Bronchial epithelial cell (primary cell): ENCODE measurements at places on chromosomes 6 and 20. TPM values are rescaled to one million over a fixed set of nuclear protein-coding genes. Genes with fewer than 3 reads are reported as not detected.
A peak's percentile ranks its signal among the peaks of the same experiment; 100 is the strongest.

DNA sequence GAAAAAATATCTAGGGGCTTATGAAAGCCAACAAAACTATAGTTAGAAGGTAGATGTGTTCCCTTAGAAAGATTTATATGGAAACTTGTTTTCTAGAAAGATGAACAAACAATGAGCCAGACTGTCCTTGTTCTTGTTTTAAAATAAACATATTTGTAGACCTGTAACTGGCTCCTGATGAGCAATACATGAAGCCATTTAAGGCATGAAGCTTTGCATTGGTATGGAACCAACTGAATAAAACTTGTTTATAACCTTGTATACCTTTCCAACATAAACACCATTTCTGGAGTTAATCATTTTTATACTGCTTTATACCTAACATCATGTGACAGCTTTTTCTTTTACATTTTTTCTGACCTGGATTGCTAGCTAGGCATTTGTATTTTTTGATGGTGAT is 247.8 kb downstream of the PRL start:
- peak; percentile 26 for DNase-seq

DNA sequence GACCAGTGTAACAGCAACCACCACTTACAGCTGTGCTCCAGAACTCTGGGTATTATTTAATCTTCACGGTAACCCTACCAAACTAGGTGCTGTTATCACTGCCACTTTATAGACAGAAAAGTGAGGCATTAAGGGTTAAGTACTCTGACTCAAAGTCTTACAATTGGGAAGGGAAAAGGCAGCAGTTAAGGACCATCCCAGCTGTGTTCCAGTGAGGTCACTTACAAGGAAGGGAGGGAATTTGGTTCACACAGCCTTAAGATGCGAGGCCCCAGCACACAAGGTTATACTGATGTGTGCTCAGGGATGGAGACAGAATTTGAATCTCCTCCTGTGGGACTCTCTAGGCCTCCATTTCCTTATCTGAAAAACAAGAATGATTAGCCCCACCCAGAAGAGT is 46.7 kb downstream of the TRERF1 start:
- peak; percentile 41 for DNase-seq

DNA sequence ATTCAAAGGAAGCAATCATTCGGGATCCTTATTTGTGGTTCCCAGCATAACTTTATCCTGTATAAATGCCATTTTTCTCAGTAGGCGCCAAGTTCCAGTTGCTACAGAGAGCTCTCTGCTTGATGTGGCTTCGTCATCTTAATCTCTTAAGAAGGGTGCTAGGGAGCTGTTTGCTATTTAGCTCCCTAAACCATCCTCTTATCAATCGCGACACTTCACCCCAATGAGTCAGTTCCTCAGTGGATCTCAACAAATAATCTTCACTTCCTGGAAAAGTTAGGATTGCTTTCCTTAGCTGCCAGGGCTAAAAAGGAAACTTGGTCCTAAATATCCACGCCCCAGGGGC is 1.3 kb upstream of the NKAIN2 start:
- peak; percentile 31 for DNase-seq

DNA sequence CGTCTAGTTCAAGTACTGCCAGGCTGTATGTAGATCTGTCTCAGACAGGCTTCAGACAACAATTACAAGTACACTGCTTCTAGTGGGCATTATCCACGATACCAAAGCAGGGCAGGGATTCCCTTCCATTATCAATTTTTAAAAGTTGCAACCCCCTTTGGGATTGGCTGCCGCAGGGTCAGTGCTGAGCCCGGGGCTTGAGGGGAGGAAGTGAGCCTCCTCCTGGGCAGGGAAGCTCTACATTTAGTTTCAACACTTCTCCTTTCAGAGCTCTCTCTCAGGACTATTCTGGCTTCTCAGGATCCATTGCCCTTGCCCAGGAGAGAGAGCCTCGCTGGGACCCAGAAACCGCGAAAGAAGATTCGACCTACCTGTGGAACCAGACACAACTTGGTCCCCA is 1.5 kb downstream of the HTR1B start:
- no peak for DNase-seq

DNA sequence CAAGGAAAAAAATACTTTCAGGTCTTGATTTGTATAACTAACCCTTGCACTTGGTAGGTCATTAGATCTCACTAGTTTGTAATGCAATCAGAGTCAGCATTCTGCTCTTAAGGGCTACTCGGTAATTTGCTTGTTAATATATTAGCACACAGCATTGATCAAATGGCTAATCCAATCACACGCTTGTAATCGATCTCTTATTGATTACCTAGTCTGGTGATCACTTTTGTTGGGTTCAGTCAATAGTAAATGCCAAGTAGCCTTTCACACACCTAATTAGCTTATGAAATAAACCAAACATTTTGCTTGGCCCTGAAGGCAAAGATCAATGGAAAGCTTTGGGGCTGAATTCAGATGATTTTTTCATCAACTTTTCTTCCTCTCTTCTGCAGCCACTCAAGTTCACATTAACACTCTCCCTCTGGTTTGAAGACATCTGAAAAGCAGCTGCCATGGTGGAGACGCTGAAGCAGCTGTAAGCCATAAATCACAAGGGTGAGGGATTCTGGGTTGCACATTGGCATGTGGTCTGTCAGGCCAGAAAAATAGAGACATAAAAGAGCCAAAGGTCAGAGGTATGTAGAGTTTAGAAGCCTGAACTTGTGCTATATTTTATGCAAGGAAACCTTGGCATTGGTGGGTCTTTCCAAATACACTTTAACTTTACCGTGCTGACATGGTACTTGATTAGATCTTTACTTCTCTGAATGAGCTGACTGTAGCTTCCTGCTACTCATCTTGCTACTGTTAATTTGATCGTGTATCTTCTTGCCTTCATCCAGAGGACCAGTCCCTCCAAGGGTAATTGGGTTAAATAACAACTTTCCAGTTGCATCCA is 234.4 kb downstream of the SIM1 start:
- no peak for DNase-seq

DNA sequence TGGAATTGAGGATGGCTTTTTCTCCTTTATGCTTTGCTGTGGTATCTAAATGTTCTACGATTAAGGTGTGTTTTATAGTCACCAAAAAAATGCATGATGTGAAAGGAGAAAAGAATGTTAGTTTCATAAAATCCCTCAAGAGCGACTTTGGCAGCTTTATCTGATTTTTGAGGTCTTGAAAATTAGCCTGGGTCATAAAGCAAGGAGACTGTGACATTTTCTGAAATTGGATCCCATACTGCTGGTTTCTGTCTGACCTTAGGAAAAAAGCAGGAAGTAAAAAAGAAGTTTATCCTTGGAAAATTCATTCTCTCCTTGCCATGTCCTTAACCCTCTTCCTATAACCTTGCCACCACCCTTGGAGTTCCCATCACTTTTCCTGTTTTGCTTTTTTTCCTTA is 525.3 kb downstream of the CD83 start:
- no peak for DNase-seq

DNA sequence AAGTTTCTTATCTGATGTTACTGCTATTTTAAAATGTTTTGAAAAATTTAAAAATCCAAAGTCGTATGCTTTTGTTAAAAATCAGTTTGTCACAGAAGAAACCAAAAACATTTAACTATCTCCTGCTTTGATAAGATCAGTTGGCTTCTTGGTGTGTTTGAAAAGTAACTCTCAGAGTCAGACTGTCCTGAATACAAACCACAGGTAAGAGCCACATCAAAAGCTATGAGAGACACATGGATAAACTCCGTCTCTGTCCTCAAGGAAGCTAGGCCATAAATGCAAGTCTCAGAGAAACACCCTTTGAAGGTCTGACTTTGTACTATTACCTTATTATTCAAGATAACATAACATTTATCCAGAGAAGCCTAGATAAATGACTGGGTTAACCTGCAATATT is 7.7 kb downstream of the HBS1L start:
- DNase-seq, result no peak

GRCh38 chr6:170152989-170153388 is 137.9 kb downstream of the DLL1 start:
- peak; percentile 65 for DNase-seq

DNA sequence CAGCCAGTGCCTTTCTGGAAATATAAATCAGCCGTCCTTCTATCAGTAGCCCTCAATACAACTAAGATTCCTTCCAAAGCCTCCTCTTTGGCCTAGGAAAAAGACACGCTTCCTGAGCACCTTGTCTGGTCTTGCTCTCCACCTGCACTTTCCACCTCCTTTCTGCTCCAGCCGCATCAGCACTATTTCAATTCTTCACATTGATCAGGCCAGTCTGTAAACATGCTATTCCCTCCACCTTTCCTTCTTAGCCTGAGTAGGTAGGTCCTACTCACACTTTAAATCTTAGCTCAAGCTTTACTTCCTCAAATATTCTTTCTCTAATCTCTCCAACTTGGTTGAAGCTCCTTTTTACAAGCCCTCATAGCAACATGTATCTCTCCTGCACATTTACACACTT is 11.4 kb downstream of the RANBP9 start:
- no peak for DNase-seq

GRCh38 chr20:53652090-53652858 is 58.6 kb upstream of the ZNF217 start:
- peak; percentile 35 for DNase-seq

DNA sequence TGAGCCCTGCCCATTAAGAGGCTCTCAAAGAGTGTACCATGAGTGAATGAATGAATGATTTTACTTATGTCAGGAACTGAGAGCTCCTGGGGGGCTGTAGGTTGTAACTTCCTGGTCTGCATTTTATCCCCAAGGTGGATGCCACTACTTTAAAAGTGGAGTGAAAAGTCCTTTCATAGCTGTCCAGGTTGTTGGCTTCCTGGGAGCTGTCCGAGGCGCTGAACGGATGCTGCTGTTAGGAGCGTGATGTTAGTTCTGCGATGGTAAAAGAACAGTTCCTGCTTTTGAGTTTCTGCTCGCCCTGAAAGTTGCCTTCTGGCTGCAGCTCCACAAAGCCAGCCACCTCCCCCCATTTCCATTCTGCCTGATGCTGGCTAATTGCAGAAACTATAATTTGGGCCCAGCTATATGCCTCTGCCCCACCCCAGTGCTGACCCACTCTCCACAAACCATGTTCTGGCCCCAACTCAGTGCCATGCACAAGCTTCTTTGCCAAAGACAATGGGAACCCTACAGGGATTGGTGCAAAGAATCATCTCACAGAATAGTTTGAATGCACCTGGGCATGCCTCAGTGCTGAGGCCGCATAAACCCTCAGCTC is 330.9 kb upstream of the CDH4 start:
- no peak for DNase-seq

DNA sequence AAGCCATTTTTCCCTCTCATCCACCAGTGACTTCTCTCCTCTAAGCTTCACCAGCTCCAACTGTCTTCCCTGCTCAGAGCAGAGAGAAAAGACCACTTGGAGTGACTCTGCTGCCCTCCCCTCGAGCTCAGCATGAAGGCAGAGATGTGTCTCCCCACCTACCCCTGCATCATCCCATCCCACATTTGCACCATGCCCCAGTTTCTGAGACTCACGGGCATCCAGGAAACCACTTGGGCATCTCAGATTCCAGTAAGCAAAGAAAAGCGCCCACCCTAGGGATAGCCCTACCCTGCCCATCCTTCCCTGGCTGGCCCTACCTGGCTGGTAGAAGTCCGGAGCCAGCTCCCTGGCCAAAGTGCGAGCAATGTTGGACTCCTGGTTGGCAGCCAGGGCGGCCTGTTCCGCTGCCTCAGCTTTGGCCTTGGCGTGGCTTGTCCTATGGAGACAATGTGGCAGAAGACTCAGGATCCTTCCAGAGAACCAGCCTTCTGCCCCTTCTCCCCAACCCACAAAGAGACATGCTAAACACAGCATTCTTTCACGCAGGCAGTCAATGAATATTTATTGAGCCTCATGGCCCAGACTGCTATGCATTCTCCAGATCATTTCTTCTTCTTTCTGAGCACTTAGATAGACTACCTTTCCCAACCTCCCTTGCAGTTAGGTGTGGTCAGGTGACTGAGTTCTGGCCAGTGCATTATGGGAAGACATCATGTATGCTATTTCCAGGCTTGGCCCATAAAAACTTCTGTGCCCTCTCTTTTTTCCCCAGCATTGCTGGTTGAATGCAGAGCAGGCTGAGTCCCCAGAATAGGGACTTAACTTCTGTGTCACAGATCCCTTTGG is 68.6 kb downstream of the JPH2 start:
- no peak for DNase-seq

DNA sequence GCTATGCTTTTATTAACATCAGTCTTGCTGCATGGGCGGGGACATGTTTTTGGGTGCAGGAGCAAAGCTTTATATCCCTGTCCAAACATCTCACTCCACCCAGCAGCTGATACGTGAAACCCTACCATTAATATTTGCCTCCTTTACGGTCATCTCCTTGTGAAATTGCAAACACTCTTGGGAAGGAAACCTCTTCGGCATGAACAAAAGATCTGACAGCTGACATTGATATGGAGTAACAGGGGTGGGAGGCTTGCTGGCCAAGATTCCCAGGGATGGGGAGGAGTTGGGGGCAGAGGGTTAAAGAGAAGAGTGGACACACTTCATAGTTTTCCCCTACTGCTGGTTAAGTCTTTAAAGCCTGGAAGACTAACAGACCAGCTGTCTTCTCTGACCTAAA is 22.2 kb upstream of the VEGFA start:
- DNase-seq, result no peak

- DNase-seq, result peak; percentile 86
Observed at GRCh38 chr20:14700639-14700960, 363.2 kb upstream of the FLRT3 start.

DNA sequence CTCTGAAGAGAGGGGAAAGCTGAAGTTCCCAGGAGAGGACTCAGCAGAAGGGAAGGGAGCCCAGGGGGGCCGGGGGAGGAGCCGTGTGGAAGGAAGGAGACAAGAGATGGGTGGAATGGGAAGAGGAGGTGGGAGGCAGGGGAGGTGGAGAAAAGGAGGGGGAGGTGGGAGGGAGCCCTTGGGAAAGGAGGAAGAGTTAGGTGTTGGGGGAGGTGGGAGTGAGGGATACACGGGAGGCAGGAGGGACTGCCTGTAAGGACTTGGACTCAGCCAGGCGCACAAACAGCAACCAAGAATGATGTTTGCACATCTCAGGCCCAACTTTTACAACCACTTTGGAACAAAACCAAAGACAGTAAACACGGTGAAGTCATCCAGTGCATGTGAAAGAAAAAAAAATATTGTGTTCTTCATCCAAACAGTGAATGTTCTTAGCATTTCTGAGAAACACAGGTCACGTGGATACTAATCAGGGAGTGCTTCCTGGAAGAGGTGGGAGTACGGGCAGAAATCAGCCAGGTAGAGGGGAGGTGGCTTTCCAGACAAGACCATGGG is 17.4 kb upstream of the LSM14B start:
- no peak for DNase-seq

DNA sequence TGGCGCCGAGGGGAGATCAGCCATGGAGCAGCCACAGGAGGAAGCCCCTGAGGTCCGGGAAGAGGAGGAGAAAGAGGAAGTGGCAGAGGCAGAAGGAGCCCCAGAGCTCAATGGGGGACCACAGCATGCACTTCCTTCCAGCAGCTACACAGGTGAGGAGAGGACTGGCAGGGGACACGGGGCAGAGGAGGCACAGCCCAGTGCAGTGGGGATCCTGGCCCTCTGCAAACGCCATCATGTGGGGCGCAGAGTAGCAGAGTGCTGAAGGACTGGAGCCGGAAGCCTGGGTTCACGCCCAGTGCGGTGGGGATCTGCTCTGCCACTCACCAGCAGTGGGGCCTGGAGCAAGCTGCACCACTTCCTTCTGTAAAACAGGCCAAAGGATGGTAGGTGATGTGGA is 41.1 kb upstream of the FANCE start:
- DNase-seq, result no peak

Gene SLC22A7
- total RNA-seq, result not detected in 2 replicates

Gene PACSIN1
- not detected in 2 replicates for total RNA-seq

Gene LHFPL5
- total RNA-seq, result not detected in 2 replicates

Gene SPDEF
- 2.4 and 5.0 TPM in 2 replicates for total RNA-seq

Gene QKI
- 51.1 and 67.2 TPM in 2 replicates for total RNA-seq

Gene HDGFL1
- not detected in 2 replicates for total RNA-seq
